ENCODE measurements at places on chromosomes 7 and 10.

DNA sequence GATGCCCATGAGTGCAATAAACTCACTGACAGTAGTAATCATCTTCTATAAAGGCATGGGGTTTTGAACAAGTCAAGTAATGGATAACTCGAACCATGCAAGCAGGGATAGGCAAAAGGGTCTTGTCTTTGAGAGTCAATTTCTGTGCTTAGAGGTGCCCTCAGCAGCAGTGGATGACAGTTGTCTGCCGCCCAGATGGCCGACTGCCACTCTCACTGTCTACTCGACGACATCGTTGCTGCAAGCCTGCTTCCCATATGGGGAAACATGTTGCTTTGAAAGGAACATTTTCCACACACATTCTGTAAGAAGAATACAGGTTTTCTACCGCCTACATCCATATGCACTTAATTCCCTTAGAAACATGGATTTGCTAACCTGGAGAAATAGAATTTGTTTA lies 236.3 kb upstream of the DKK1 start:
- no peak for DNase-seq

- DNase-seq, result no peak
Observed at GRCh38 chr10:26855186-26855585, 5.6 kb downstream of the ABI1 start.

DNA sequence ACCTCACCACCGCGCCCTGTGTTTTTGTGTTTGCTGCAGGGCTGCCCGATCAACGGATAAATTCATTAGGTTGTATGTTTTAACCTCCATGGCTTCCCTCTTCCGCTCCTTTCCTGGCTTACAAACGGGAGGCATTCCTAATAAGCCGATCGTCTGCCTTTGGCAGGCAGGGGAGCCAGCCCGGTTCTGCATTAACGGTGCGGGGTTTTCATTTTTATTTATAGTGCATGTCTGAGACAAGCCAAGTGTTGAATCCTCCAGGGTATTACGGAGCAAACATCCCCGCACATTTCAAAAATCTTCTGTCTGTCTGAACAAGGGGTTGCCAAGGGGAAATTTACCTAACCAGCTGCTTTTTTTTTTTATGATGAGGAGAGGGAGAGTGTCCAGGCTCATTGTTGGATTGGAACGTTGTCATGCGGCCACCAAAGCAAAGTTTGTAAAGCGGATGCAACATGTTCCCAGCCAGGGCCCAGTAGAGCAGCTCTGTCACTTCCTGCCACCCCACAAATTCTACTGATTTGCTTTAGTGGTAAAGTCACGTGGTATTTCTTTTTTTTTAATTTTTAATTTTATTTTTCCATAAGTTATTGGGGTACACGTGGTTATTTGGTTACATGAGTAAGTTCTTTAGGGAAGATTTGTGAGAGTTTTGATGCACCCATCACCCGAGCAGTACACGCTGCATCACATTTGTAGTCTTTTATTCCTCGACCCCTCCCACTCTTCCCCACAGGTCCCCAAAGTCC lies 92.3 kb upstream of the BAIAP2L1 start:
- no peak for DNase-seq

DNA sequence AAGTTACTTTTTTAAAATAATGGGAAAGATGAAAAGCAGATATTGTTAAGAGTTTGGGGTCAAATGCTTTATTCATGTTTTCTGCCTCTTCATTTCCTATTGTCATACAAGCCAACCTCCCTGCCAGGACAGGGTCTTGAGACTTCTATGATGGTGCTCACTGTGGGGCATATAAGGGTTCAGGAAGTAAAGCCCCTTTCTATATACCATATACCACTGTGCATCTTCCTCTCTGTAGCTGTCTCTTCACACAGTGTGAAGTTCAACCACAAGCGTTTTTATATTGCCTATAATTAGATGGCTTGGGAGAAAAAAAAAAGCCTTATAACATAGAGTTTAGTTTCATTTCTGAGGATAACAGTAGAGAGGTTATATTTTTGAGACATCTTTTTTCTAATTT lies 389.8 kb upstream of the SORCS1 start:
- no peak for DNase-seq

- DNase-seq, result no peak
Observed at GRCh38 chr10:119691726-119692125, 34.1 kb upstream of the INPP5F start.

GRCh38 chr10:86964847-86965190 lies 3.5 kb upstream of the ADIRF start:
- DNase-seq, result no peak

DNA sequence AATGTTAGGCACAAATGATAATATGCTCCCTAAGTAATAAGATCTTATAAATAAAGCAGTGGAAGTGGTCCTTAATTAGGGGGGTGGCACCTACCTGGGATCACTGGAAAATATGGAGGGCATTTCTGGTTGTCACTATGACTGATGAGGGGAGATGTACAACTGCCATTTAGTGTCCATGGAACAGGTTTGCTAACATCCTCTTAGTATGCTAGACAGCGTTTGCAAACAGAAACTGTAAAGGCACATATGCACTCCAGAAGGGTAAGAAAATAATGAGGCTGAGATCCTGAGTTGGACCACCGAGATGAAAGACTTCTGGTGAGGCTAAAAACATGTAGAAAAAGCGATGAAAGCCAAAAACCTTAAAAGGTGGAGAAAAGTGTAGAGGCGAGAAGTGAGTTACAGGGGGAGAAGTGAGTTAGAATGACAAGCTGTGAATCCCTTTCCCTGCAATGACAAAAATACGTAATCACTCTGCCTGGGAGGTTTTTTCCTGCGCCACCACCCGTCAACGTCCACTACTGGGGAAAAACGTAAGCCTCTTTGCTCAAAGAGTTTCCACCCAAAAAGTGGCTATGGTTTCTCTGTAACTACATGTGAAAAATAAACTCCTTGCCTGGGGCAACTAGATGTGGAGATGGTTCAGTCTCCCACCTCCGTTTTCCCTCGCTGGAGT lies 767 bp downstream of the KRIT1 start:
- no peak for DNase-seq

- DNase-seq, result no peak
Observed at GRCh38 chr7:33814936-33815335, 90.4 kb upstream of the BMPER start.

- no peak for DNase-seq
Observed at GRCh38 chr7:131753620-131754222, 197.3 kb upstream of the PODXL start.

DNA sequence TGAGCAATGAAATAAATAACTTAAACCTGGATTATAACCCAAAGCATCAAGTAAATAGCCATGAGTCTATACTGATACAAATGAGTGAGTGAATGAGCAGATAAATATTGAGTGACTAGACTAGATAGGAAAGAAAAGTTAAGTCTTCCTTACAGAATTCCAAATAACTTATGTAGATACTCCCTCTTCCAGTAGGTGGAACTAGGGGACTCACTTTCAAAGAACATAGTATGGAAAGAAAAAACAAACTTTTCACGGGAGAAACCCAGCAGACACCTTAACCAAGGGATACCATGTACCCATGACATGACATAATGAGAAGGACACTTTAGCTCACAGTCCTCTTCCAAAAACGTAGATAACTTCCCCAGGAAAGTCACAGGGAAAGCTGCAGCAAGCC lies 32.2 kb downstream of the CSGALNACT2 start:
- no peak for DNase-seq

- DNase-seq, result no peak
Observed at GRCh38 chr7:44580945-44581878, 819 bp downstream of the TMED4 start.

DNA sequence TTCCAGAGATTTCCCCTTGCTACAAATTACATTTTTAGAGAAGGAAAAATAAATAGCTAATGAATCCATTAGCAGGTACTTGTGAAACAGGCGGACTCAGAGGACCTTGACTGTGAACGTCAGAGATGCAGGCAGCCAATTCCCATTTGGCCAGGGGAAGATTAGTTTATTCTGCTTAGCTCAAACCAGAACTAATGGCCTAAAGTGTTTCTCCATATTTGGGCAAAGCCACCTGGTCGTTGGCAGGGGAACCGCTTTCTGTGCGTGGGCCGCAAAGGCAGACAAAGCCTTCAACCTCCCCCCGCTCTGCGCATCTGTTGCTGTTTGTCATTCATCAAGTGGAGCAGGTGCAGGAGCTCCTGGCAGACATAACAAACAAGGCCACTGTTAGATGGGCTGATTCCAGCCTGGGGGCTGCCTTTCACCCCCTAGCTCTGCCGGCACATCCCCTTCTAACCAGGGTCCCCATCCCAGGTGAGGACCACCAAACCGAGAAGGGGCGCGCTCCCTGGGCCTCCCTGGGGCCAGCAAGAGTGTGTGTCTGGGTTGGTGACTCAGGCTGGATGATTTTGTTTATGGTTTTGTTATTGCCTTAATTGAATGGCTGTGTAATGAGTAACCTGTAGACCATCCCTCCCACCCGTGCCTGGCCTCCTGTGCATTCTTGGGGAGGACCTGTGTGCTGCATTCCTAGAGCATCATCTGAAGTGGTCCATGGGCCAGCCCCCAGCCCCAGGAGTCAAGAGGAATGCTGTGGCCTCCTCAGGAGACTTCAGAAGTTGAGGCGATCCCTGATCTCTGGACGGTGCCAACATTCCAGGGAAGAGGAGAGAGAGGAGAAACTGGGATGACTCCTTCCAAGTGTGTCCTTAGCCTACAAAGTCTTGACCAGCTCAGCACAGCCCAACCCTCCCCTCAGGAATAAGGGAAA lies 14.5 kb upstream of the CPA1 start:
- no peak for DNase-seq

DNA sequence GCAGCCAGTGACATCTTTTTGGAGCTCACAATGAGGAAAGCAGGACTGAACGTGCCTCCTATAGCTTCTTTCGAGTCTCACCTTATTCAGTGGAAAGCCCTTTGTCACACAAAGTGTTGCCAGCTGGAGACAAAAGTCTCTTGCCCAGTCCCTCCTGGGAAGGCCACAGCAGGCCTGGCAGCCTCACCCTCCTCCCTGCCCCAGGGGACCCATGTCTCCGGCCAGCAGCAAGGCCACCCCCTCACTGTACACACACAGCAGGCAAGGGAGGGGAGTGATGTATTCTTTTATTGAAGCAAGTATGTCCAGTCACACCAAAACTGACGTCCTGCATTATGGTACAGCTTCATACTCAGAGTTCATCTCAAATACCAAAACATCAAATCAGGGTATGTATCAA lies 56.0 kb downstream of the CSGALNACT2 start:
- peak; percentile 19 for DNase-seq

GRCh38 chr10:125192620-125193019 lies 32.3 kb upstream of the CTBP2 start:
- DNase-seq, result no peak

- no peak for DNase-seq
Observed at GRCh38 chr10:70337201-70337651, 45.2 kb downstream of the LRRC20 start.

DNA sequence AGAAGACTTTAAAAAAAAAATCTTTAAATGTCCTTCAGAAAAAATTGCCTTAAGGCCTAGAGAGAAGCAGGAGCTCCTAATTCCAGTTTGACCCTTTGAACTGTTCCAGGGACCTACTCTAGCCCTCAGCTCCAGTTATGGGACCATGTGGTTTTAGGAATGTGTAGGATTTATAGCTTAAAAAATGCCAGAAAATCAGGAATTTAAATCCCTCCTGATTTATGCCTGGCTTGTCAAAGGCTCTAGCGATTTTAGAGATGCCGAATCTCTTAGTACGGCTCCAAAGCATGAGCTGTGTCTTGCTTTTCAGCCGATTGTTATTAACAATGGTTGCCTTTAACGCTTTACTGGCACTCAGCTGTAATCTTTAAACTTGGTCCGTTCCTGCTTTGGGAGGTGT lies 130.6 kb upstream of the NPVF start:
- no peak for DNase-seq

DNA sequence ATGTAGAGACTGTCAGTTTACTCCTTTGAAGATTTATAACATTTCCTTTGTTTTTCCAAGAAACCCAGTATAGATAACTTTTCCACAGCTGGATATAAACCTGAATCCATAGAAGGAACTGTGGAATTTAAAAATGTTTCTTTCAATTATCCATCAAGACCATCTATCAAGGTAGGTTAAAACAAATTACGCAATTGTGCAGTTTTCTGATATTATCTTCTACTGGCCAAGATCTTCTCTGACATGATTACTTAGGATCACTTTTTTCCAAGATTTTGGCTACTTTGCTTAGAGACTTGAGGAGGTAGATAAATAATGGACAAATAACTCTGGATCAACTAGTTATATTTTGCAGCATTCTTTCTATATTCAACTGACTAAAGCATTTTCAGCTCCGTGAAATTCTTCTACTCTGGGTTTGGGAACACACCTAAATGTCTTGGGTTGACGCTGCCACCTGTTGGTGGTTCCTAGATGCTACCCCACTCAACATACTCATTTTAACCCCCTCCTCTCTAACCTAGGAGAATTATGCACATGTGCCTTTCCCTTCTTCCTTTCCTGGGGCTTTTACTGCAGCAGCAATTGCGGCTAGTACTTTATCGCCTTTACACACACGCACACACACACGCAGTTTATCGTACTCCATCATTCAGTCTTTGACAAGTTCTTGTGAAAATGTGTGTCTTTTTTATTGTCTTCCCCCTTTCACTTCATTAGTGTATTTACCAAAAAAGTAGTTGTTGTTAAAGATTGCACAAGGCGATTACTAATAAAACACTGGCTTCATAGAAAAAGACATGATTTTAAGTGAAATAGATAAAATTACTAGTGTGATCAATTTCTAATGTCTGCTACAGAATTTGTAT lies 32.7 kb downstream of the ABCB5 start:
- DNase-seq, result no peak

- DNase-seq, result no peak
Observed at GRCh38 chr10:29492774-29493173, 142.0 kb downstream of the SVIL start.

GRCh38 chr10:70440296-70441160 lies 953 bp downstream of the NODAL start:
- DNase-seq, result peak; percentile 78

- DNase-seq, result no peak
Observed at GRCh38 chr7:99201027-99201426, 6.9 kb downstream of the KPNA7 start.
